Activated CD4-positive, alpha-beta T cell treated with anti-CD3 and anti-CD28 coated beads, Interleukin-2, amount 50 U/mL, for 1 hour (primary cell): ENCODE measurements at places on chromosomes 1 and 21.

DNA sequence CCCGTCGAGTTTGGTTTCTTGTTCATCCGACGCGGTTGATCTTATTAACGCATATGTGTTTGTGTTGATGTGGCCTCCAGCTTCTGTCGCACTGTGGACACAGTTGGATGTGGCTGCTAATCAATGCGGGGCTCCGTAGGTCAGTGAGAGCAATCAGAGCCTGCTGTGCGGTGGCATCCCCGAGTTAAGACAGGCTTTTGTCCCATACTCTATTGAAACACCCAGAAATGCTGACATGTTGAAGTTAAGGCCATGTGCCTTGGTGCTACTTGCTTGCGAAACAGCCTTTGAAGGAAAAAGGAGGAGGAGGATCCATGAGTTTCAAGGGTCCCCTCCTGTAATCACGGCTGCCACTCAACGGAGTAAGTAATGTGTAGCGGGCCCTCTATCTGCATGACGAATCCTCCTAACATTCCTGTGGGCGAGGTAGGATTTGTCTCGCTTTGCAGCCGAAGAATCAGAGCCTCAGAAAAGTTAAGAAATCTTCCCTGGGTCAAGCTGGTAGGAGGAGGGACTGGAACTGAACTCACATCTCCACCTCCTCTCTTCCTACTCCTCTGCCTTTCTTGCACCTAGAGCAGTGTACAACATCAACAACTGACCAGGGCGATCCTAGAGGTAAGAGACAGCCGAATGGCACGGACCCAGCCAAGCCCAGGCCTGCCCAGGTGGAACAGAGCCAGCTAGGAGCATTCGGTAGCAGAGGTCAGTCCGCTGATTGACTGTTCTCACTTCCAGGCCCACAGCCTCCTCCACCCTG lies 19.5 kb downstream of the PDE9A start:
- no peak for DNase-seq

- peak; percentile 55 for DNase-seq
These were observed at the start of gene CELSR2 for GRCh38 chr1:109248797-109249629. Gene CELSR2 (plus strand): TSS chr1:109249539. CDS start chr1:109250080, 541 bp downstream.

DNA sequence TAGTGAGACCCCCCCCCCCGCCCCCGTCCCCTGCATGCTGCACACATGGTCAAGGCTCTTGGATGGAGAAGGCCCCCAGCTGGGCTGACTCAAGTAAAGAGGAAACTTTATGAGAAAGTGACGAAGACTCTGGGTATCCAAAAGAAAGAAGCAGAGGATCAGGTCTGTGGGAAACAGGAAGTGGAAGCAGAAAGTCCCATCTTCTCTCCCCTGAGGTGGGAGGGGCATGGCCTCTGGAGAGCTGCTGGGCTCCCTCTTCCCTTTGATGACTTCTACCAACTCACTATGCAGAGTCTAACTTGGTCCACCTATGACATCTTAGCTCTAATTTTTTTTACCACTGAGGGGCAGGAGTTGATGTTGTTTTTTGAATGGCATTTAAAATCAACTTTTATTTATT lies 42.7 kb upstream of the LIN9 start:
- no peak for DNase-seq

GRCh38 chr1:8118031-8118451 lies 91.9 kb upstream of the ERRFI1 start:
- no peak for DNase-seq

DNA sequence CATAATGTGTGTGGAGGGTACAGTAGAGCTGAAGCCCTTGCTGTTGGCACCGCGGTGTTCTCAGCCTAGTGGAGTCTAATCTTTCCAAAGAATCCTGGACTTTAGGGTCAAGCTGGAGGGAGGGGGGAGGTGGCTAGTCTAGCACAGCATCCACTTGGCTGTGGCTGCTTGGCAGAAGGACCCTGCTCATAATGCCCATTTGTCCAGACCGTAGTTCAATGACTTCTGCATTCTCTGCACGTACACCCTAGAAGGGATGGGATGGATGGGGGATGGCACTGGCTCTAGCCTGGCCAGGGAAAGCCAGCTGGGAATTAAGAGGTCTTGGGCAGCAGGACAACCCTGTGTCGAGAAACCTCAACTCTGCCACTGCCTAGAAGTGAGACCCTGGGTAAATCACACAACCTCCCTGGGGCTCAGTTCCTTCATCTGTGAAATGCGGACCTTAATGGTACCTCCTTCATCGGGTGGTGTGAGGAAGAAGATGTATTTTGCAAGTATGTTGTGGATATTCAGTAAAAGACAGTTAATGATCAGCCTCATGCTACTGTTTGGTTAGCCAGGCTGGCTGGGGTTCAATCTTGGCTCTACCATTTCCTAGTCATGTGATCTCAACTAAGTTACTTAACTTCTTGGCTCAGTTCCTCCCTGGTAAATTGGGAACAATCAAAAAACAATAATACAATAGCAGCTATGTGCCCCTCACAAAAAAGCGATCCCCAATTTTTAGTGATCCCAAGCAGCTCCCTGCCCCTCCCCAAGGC lies 27.2 kb upstream of the CLIC4 start:
- no peak for DNase-seq

- no peak for DNase-seq
These were observed 7.0 kb upstream of the LPAR3 start for GRCh38 chr1:84899969-84900368.

- DNase-seq = no peak
These were observed 279.0 kb downstream of the PTPRU start for GRCh38 chr1:29515170-29515955.

DNA sequence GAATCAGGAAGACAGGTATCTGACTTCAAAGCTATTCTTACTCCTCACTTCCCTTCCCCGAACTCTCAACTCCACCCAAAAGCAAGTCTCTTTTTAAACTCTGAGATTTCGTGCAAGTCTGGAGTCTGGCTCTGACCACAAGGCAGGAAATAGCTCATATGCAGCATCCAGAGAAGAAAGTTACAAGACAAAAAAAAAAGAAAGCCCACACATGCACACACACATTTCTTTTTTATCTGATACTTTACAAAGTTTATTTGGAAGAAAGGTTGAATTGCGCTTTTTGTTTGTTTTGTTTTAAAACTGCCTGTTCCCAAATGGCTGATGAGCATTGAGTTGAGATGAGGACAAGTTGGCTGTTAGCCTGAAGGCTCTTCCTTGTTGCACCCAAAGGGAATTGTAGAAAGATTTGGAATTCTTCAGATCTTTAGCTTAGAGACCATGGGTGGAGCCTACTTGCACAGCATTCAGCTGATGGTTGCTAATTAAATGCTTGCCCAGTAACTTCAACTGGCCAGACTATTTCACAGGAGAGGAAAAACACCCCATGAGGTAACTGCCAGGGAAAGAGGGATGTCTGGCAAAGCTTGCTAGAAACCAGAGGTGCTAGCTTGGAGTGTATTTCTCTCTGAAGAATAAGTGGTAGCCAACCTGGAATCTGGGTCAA lies 490.3 kb downstream of the TTLL7 start:
- DNase-seq = peak; percentile 21

- DNase-seq = peak; percentile 52
These were observed 30.0 kb downstream of the SLC27A3 start for GRCh38 chr1:153805042-153805745.

- no peak for DNase-seq
These were observed 488 bp downstream of the DBT start for GRCh38 chr1:100249155-100249536.

GRCh38 chr1:240497908-240498307 lies 114.0 kb downstream of the GREM2 start:
- no peak for DNase-seq

- no peak for DNase-seq
These were observed 123.4 kb upstream of the KCNK1 start for GRCh38 chr1:233490488-233490887.

DNA sequence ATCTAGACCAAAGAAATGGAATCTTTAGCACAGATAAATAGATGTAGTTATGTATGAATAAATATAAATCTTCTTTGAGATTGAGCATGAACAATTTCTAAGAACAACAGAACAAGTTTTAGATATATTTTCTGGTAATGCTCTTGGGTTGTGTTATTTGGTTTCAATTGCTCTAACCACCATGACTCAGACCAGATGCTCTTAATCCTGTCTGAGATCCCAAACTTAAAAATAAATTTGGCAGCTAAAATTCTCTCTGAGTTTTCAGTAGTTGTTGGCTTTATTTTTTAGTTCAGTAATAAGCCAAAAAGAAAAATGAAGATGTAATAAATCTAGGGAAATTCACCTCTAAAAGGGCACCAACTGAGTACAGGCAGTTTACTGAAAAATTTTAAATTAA lies 1693.4 kb downstream of the NCAM2 start:
- DNase-seq = no peak
